ENCODE measurements at places on chromosomes 5 and 9.

GRCh38 chr5:152813526-152813925, 408.4 kb upstream of the NMUR2 start:
- no peak for DNase-seq
- H3K4me1 ChIP-seq = no peaks in the 10 kb centered on the region
- no peaks in the 10 kb centered on the region for H3K27me3 ChIP-seq
- no peak overlapping the region for H3K4me3 ChIP-seq
- H3K27ac ChIP-seq = no peak overlapping the region

GRCh38 chr9:70262948-70263347, 4.2 kb downstream of the SMC5 start:
- peak overlapping the region; percentile 25 for H3K27ac ChIP-seq
- no peaks in the 10 kb centered on the region for H3K27me3 ChIP-seq
- H3K36me3 ChIP-seq = peaks cover 54% of the 10 kb centered on the region
- peaks cover 54% of the 10 kb centered on the region for H3K4me1 ChIP-seq
- no peak for DNase-seq

DNA sequence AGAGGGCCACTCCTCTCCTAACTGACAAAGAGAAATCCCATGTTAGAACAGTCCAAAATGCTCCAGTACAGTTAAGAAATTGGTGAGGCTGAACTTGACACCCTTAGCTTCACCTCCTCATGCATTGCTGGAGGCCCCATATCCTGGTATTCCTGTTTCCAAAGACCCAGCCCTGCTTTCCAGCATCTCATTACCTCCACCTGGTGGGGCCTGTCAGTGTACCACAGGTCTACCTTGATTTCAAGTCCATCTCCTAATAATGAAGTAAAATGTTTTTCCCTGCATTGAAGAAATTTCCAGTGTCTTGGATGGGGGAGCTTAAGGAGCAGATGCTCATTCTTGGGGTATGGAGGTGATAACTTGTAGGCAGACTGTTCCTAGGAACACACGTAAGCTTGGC, 70.6 kb upstream of the S1PR3 start:
- no peak overlapping the region for H3K4me3 ChIP-seq
- no peak for DNase-seq
- H3K4me1 ChIP-seq = peaks cover 46% of the 10 kb centered on the region
- H3K27ac ChIP-seq = no peak overlapping the region
- peaks cover 9% of the 10 kb centered on the region for H3K36me3 ChIP-seq
- H3K27me3 ChIP-seq = peaks cover 3% of the 10 kb centered on the region

- no peak overlapping the region for H3K27ac ChIP-seq
- no peak for DNase-seq
- no peaks in the 10 kb centered on the region for H3K27me3 ChIP-seq
- H3K4me3 ChIP-seq = no peak overlapping the region
These were observed 45.0 kb downstream of the IRF1 start for GRCh38 chr5:132445640-132445923.

- H3K27ac ChIP-seq = peak overlapping the region; percentile 55
- H3K27me3 ChIP-seq = peaks cover 5% of the 10 kb centered on the region
- peaks cover 9% of the 10 kb centered on the region for H3K4me1 ChIP-seq
- peak; percentile 45 for DNase-seq
These were observed 25.4 kb upstream of the ZSWIM6 start for GRCh38 chr5:61306531-61307131.

GRCh38 chr5:15595929-15596328, 95.9 kb downstream of the FBXL7 start:
- no peaks in the 10 kb centered on the region for H3K4me1 ChIP-seq
- no peak overlapping the region for H3K27ac ChIP-seq
- no peaks in the 10 kb centered on the region for H3K36me3 ChIP-seq
- H3K27me3 ChIP-seq = no peaks in the 10 kb centered on the region
- DNase-seq = no peak
- no peak overlapping the region for H3K4me3 ChIP-seq

- no peak for DNase-seq
- H3K27ac ChIP-seq = no peak overlapping the region
- no peaks in the 10 kb centered on the region for H3K4me1 ChIP-seq
- H3K4me3 ChIP-seq = no peak overlapping the region
These were observed 188.0 kb downstream of the XRCC4 start for GRCh38 chr5:83265318-83265717.
